ENCODE measurements at places on chromosomes 5 and 9.
A peak's percentile ranks its signal among the peaks of the same experiment; 100 is the strongest.

DNA sequence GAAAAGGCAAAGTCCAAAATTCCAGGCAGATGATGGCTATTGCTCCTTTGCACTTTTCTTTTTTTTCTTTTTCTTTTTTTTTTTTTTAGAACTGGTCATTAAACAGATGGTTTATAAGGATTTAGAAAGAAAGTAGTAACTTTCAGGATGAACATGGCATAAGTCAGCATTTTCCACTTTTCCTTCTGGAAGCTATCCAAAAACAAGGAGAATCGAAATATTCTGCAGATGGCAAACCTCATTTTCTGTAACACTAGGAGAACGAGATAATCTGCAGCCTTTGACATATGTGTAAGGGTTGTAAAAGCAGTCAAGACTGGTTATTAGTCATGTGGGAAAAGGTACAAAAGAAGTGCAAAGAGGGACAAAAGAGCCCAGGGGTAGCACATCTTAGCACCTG is 69.1 kb upstream of the PUM3 start:
- DNase-seq, result no peak

- no peak for DNase-seq
These were observed 412 bp downstream of the FGF18 start for GRCh38 chr5:171419688-171420430.

DNA sequence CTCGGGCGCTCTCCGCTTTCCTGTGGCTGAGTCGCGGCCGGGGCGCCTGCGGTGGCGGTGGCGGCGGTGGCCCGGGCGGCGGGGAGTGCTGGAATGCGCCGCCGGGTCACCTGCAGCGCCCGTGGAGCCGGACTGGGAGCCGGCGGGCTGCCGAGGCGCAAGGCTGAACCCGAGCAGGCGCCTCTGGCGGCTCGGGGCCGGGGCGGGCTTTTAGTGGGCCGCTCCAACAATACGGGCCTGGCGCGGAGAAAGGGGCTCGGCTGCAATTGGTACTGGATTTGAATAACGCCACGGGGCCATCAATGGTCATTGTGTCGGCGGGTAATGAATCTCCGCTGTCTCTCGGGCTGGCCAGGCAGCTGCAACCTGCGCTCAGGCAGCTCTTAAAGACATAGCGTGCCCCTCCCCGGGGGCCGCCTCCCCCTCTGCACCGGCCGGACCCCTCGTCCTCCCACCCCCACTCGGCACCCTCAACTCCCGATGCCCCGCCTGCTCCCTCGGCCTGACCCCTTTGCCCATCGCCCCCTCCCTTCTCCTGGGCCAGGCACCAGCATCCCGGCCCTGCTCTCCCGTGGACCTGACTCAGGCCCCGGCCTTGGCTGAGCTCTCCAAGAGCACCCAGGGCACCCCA is 22.1 kb downstream of the URM1 start:
- DNase-seq, result no peak

DNA sequence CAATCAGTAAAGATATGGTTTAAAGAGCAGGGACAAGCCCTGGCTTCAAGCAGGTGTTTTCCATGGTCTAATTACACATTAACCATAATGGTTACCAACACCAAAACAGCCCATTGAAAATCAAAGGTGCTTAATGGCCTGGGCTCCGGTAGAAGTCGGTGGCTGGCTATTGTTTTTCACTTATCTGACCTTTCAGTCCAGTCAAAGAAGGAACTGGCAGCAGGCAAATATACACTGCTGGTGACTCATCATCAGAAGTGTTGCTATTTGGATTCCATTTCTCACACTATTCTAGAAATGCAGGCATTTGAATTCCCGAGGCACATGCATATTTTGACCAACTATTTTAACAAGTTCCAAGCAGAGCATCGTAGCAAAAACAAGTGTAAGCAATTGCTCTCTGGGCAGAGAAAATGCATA is 26.3 kb upstream of the GABRP start:
- no peak for DNase-seq

DNA sequence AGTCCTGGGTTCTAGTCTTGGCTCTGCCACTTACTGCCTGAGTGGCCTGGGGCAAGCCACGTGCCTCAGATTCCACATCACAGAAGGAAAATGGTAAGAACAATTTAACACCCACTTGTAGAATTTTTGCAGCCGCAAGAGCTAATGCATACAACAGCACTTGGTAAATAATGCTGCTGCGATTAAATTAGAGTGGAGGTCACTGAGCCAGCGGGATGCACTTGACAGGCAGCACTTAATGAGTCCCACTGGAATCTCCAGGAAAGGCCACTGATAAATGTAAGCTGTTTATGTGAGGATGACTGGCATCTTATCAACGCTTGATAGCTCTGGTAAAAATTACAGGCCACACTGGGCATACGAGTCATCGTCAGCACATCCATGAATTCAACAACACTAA is 59.4 kb upstream of the UBTD2 start:
- DNase-seq, result no peak

- DNase-seq, result no peak
These were observed 209.7 kb downstream of the CAAP1 start for GRCh38 chr9:26682796-26683496.

- no peak for DNase-seq
These were observed 246.8 kb upstream of the IRX1 start for GRCh38 chr5:3348576-3349535.

DNA sequence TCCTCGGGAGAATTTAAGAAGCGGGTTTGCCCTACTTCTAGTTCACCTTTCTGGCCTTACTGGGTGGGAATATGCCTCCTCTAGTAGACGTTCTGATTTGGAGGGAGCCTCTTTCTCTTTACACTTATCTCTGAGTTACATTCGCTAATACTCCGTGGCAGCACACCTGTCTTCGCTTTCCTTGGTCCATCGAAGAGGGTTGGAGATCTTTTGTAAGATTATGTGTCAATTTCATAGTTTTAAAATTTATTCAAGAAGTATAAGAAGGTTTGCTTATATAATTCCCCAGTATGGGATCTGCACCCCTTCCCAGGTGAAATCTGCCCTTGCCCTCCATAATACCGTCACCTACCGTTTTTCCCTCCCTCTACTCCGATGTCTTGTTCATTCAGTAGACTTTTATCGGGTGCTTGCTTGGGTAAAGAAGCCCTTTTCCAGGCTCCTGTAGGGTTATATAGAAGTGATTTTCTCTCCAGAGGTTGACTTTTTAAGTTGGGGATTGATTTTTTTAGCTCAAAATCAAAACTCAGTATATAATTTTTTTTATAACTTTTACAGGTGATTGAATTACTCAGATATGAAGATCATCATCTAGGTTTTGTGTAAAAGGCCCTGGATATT is 1.1 kb downstream of the GPBP1 start:
- no peak for DNase-seq

GRCh38 chr5:172107571-172107970 is 80.5 kb downstream of the STK10 start:
- DNase-seq, result no peak

DNA sequence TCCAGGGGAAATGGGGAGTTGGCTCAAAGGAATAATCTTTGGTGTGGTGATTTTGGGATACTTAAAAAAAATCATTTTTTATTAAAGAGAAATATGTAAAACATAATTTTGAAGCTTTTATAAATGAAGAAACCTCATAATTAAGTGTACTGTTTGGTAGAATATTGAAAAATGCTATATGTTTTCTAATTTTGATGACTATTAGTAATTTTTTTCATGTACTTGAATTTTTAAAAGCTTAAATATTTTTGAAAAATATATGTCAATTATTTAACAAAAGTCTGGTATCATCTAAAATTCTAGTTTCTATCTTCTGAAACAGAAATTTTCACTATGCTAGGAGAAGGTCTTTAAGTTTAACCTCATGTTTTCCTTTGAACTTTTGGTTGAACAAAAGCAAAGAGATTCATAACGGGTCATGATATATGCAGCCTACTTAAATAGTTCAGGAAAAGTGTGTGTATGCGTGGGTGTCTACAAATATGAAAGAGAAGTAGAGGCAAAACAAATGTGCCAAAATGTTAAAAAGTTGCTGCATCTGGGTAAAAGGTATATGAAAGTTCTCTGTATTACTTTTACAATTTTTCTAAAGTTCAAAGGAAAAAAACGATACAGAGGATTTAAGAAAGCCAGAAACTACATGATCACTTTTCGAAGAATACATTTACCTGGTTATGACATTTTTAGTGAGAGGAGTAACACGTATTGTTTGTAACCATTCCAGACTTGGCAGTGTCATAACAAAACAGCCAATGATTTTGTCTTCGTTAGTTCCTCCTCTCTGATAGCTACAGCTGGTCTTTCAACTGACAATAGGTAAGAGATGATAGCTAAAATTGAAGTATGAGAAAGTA is 117.3 kb upstream of the TNFAIP8 start:
- no peak for DNase-seq

GRCh38 chr5:128791312-128791711 is 174.0 kb upstream of the SLC27A6 start:
- DNase-seq, result no peak

GRCh38 chr9:74770508-74771261 is 117.0 kb downstream of the TRPM6 start:
- peak; percentile 11 for DNase-seq

DNA sequence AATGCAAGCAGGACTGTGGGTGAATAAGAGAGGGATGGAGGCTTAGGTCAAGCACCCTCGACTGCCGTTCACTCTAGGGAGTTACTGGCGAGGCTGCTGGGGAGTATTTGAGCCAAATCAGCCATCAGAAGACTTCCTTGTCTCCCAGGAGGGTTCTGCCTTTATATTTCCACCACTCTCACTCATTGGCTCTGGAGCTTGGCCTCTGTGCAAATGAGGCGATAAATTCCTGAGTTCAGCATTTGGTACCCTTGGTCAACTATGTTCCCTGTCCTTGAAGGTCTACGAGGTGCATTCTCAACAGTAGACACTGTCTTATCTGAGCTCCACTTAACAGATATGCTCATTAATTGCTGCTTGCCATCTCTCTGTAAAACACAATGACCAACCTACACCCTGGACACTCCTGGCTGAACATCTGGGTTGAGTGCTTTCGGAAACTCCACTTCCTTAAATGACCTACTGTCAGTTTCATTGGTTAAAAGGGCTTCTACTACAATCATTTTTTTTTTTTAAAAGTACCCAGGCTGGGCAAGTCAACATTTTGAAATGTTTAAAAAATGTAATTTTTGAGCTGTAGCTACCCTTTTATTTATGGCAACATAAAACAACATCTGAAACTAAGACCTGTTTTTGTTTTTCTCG is 153.2 kb downstream of the NTRK2 start:
- no peak for DNase-seq

- DNase-seq, result no peak
These were observed 16.4 kb upstream of the ZBED3 start for GRCh38 chr5:77103457-77103856.

DNA sequence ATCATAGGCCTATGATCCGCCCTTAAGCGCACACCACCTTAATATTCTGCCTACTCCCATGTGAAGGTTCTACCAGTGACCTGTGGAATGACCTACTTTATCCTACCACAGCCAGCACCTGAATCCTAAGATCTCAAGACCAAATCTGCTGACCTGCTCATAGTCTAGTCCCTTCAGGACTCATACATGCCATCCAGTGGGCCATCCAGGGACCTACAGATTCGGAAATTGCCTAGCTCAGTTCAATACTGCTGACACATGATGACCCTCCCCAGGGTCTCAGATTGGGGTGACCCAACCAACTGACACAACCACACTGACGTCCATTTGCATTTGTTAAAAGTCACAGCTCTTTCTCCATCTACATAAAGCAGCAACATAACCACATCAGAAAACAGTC is 443.8 kb upstream of the ST8SIA4 start:
- DNase-seq, result no peak

- DNase-seq, result no peak
These were observed 75.4 kb upstream of the ZFAND5 start for GRCh38 chr9:72440378-72440777.

GRCh38 chr9:76567086-76567485 is 108.1 kb downstream of the GCNT1 start:
- no peak for DNase-seq

GRCh38 chr9:4661165-4661564 is 929 bp upstream of the PLPP6 start:
- DNase-seq, result no peak

All from CD4-positive, alpha-beta T cell treated with Interleukin-4 for 4 hours (primary cell).